ENCODE measurements at places on chromosomes 7 and 10. TPM values are rescaled to one million over a fixed set of nuclear protein-coding genes. Genes with fewer than 3 reads are reported as not detected.

NPY4R2 gene
- not detected for total RNA-seq

DRGX gene
- total RNA-seq = not detected

FFAR4 gene
- total RNA-seq = not detected

CYP3A5 gene
- not detected for total RNA-seq

EPO gene
- total RNA-seq = not detected

PLPP4 gene
- total RNA-seq = 11.0 TPM

SPDYE8 gene
- not detected for total RNA-seq

GBF1 gene
- 16.2 TPM for total RNA-seq

ABCC2 gene
- total RNA-seq = 1.0 TPM

RBP3 gene
- not detected for total RNA-seq

CYP2C8 gene
- not detected for total RNA-seq

SORCS1 gene
- not detected for total RNA-seq

TMEM236 gene
- total RNA-seq = 0.19 TPM

HGF gene
- 4.0 TPM for total RNA-seq

SLC25A40 gene
- 3.0 TPM for total RNA-seq

SP4 gene
- 5.5 TPM for total RNA-seq

ADRB1 gene
- total RNA-seq = not detected

NACAD gene
- total RNA-seq = 0.18 TPM

KEL gene
- total RNA-seq = under 0.01 TPM

ABCB4 gene
- under 0.01 TPM for total RNA-seq

CASTOR2 gene
- 7.2 TPM for total RNA-seq

OR2A1 gene
- not detected for total RNA-seq

IMPDH1 gene
- 74.5 TPM for total RNA-seq

CYP3A4 gene
- not detected for total RNA-seq

NEUROD6 gene
- not detected for total RNA-seq

MMP21 gene
- total RNA-seq = under 0.01 TPM

PON1 gene
- total RNA-seq = not detected

ZNRF2 gene
- total RNA-seq = 5.5 TPM

IGF2BP3 gene
- total RNA-seq = 110 TPM

HOXA10 gene
- 0.36 TPM for total RNA-seq

CYP2C19 gene
- not detected for total RNA-seq

KMT2E gene
- 103 TPM for total RNA-seq

SEPTIN14 gene
- not detected for total RNA-seq

SPDYE11 gene
- total RNA-seq = not detected

TMEM176B gene
- 0.09 TPM for total RNA-seq

ITGA8 gene
- total RNA-seq = under 0.01 TPM

FXYD4 gene
- total RNA-seq = not detected

TBL2 gene
- 61.8 TPM for total RNA-seq

TRIL gene
- under 0.01 TPM for total RNA-seq

TMEM213 gene
- not detected for total RNA-seq

MOGAT3 gene
- not detected for total RNA-seq

ADRA2A gene
- 0.18 TPM for total RNA-seq

PKD1L1 gene
- 0.90 TPM for total RNA-seq

CNPY1 gene
- not detected for total RNA-seq

DEPP1 gene
- 237 TPM for total RNA-seq

SYT15B gene
- total RNA-seq = not detected

DMBT1 gene
- not detected for total RNA-seq

PIK3AP1 gene
- total RNA-seq = under 0.01 TPM

CNTNAP2 gene
- 0.18 TPM for total RNA-seq

CHAT gene
- total RNA-seq = not detected

All from endothelial cell of coronary artery (primary cell).